Activated naive CD4-positive, alpha-beta T cell (primary cell): ENCODE measurements at places on chromosomes 5 and 9.

DNA sequence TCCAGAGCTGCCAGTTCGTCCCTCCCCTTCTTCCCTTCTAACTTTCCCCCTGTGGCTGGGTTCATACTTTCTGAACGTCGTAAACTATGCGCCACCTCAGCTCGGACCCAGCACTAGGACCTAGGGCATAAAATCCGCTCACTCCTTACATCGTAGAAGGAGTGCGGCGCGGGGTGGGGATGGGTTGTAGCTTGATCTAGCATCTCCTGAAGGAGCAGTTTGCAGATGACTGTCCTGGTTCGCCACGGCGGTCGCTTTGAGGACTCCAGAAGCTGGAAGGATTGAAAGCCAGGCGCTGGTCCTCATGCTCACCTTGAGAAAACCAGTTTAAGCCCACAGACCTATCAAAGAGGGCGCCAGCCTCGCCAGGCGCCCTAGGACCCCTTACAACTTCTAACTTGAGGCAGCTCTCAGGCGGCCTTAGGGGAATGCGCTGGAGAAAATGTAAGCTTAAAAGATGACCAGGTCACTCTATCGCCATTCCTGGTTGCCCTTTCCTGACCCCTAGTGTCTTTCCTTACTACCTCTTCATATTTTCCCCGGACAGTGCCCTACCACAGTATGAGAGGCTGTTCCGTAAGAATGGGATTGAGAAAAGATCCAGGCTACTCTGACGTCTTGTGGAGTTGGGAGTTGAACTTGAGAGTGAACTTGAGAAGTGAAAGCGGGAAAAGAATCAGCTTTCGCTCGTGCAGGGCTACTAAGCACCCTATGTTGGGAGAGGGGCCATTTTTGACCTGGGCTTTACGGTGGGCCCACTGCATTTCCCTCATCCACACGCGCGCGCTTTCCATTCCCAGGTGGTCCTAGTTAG is 2.8 kb downstream of the RORB start:
- DNase-seq = no peak

DNA sequence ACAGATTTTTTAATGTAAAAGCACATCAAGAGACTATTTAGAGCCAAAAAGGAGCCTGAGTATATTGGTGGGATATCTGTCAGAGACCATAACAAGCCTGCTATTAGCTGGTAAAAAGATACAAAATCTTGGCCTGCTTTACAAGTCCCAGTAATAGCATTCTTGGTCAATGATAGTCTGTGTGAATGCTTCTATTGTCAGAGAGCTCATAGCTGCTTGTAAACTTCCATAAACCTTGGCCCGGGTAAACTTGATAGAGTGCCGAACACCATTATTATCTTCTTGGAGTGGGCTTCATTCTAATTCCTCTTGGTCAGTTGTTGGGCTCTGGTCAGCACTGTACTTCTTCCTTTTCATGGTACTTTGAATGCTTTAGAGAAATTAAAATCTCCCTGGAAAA is 64.0 kb downstream of the UBAP1 start:
- DNase-seq = no peak

GRCh38 chr5:169412831-169413230 is 111.9 kb upstream of the SLIT3 start:
- no peak for DNase-seq

DNA sequence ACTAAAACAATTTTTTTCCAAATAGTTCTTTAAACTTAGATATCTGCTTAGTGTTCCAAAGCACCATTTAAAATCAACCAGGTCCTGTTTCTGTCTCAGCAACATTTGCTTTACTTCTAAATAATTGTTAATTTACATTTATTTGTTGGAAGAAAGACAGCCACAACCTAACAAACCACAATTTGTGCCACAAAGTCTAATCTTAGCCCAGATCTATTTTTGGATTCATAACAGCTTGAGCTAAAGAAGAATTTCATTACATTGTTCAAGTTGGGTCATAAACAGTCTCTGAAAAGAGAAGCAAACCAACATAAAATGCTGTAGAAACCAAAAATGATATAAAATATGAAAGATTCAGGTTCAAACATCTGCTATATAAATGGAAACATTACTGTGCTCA is 24.4 kb downstream of the MLLT3 start:
- DNase-seq = no peak

GRCh38 chr5:67827541-67827940 is 388.0 kb upstream of the PIK3R1 start:
- no peak for DNase-seq

DNA sequence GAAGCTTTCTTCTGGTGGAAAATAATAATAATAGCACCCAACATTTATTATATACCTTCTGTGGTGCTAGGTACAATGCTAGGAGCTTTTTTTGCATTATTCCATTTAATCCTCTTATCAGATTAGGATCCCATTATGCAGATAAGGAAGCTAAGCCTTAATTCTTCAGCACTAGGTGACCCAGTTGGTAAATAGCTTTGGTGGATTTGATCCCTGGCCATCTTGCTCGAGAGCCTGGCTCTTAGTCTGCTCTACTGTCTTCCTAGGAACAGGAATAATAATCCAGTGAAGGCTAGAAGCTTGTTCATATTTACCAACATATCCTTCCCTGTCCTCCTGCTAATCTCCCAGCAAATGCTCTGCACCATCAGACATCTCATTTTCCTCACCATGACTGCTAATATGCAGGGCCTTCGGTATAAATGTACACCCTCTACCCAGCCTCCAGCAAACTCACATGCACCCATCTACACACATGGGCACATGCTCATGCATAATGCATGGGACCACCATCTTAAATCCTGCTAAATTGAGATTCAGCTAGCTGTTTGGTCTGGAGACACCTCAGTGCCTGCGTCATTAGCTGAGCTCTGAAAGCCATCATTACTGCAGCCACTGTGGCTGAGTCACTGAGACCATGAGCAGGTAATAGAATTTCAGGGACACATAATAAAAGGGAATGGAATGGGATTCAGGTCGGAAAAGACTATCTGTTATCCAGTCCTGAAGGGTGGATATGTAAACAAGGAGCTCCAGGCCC is 87.5 kb downstream of the TRIM32 start:
- DNase-seq = no peak

GRCh38 chr5:158126442-158127405 is 267.8 kb upstream of the CLINT1 start:
- DNase-seq = no peak

GRCh38 chr5:66002415-66002814 is 76.0 kb downstream of the ERBIN start:
- DNase-seq = no peak

GRCh38 chr9:125612616-125613015 is 94.4 kb downstream of the MAPKAP1 start:
- no peak for DNase-seq

DNA sequence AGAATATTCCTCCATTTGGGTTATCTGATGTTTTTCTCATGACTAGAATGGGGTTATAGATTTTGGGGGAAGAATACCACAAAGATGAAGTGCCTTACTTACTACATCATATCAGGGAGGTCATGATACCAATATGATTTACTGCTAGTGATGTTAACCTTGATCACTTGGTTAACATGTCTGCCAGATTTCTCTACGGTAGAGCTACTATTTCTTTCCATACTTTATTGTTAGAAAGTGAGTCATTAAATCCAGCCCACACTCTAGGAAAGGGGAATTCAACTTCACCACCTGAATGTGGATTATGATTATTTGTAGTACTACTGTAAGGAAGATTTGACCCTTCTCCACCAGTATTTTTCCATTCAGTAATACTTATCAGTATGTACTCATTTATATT is 64.7 kb downstream of the UBE2R2 start:
- DNase-seq = no peak

DNA sequence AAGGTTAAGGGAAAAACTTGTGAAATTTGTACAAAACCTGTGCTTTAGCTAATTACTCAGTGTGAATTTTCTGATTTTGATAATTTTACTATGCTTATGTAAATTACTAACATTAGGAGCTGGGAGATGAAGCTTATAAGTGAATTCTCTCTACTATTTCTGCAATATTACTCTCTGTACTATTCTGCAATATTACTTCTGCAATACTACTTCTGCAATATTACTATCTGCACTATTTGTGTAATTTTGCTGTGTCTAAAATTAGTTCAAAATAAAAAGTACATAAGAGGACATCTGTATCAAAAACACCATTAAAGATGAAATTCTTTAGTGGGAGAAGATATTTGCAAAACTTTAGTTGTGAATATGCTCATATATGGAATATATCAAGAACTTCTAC is 62.9 kb downstream of the C9 start:
- no peak for DNase-seq

DNA sequence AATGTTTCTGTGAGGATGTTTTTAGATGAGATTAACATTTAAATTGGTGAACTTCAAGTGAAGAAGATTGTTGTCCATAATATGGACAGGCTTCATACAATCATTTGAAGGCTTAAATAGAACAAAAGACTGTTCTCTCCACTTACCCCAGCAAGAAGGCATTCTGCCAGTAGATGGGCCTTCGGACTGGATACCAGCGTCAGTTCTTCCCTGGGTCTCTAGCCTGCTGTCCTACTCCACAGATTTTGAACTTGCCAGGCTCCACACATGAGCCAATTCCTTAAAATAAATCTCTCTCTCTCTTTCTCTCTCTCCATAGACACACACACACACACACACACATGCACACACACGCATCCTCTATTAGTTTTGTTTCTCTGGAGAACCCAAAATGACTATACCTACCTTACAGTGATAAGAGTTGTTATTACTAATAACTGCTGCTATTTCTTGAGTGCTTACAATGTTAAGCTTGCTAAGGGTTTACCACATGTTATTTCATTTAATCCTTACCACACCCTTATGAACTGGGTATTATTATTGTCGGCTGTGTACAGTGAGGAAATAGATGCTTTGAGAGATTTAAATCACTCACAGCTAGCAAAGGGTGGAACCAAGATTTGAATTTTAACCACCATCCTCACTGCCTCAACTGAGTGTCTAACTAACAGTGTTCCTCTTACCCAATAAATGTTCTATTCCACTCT is 19.8 kb upstream of the IQGAP2 start:
- no peak for DNase-seq

GRCh38 chr5:149544028-149544420 is 7.2 kb downstream of the CSNK1A1 start:
- no peak for DNase-seq

GRCh38 chr9:125172031-125172755 is 17.4 kb downstream of the PPP6C start:
- DNase-seq = no peak

DNA sequence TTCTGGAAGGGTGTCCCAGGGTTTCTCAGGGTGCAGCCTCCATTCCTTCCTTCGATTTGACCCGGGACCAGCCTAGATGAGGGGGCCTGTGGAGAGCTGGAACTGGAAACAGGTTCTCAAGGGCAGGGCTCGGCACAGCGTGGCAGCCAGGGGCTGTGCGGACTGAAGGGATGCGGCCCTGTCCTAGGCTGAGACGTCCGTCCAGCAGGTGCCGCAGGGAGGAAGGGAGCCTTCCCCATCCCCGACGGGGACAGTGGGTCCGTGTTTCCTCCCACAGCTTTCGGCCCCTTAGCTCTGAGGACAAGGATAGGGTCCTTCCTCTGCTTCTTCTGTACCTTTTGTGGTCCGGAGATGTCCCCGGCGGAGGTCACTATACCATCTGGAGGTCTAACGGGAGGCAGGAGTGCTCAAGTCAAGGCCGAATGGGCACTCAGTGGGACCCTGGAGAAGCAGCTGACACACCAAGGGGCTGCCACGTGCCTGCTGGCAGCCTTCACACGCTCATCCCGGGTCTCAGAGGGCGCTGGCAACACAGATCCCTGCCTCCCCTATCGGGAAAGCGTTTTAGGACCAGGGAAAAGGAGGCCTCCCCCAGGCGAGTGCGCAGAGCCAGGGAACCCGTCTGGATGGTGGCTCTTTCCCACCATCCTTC is 49.9 kb downstream of the USP20 start:
- no peak for DNase-seq

DNA sequence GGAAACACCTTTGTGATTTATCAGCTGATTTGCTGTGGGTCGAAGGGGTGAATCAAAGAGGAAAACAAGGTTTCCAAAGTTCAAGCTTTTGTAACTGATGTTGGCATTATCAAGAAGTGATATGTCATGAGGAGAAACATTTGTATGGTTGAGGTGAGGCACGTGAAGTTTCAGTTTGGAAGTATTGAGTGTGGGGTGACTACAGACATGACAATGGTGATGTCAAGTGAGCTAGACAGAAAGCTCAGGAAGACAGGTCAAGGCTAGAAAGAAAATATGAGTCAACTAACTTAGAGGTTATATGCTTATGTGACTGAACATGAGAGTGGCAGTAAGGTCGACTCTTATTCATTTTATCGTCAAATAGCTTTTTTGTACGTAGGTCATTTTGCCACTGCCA is 99.1 kb downstream of the RAB3C start:
- DNase-seq = no peak

DNA sequence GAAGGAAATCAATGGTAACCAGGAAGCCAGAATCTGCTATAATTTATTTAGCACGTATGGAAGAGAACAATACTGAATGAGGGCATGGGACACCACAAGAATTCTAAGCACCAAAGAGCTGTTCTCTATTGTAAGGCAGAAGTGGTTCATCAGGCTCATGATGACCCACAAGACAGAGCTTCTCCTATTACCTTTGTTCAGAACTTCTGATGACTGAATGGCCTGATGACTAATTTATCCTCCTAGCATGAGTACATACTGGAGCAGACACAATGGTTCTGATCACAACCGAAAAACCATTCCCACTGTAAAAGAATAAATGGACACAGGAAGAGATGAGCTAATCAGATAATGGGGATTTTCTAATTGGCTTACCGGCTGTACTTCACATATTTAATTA is 329.8 kb upstream of the PDE4D start:
- DNase-seq = no peak

DNA sequence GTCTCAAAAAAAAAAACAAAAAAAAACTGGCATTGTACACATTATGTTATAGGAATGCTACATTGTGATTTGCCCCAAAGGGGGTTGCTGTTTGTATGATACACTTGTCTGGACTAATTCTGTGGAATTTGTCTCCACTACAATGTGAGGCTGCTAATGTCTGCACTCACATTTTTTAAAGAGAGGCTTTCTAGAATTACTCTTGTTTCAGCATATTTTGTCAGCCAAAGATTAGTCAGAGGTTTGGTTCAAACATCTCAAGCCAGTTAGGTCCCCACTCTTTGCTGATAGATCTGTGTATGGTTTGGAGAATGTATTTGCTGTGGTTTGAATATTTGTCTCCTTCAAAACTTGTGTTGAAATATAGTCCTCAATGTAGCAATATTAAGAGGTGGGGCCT is 59.3 kb upstream of the ZNF169 start:
- no peak for DNase-seq
